WTC11 (cell line): ENCODE measurements at places on chromosomes 16 and 17.

DNA sequence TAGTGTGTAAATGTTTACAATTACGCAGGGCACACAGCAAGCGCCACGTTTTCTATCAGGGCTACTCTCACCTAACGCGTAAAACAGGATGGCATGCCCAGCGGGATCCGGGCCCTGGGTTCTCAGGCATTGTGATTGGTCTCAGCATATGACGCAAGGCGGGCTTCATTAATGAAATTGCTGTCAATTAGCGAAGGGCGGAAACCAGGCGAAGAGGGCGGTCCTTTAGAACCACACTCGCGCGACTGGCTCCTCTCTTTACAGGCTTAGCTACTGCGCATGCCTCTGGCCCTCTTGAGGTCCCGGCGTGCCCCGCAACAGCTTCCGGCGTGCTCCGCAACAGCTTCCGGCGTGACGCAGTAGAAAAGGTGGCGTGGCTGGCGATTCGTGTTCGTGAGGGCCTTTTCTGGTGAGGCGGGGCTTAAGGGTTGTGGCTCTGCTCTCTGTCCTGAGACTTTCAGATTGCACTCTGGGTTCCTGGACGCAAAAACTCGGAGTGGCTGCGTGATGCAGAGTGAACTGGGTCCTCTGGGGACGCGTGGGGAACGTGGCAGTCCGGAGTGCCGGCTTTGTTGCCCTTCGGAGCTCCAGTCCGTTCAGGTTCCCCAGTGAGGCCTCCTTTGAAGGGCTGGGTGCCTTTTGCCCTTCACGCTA is 9.2 kb downstream of the OR2C1 start:
- H3K4me3 ChIP-seq, result no peak overlapping the region; the same call in 1 of the 2 replicates
- peak; percentile 29 for DNase-seq
- H3K27me3 ChIP-seq, result peaks cover 26% of the 10 kb centered on the region
- H3K36me3 ChIP-seq, result no peaks in the 10 kb centered on the region; the same call in 1 of the 2 replicates
- H3K27ac ChIP-seq, result no peak overlapping the region

DNA sequence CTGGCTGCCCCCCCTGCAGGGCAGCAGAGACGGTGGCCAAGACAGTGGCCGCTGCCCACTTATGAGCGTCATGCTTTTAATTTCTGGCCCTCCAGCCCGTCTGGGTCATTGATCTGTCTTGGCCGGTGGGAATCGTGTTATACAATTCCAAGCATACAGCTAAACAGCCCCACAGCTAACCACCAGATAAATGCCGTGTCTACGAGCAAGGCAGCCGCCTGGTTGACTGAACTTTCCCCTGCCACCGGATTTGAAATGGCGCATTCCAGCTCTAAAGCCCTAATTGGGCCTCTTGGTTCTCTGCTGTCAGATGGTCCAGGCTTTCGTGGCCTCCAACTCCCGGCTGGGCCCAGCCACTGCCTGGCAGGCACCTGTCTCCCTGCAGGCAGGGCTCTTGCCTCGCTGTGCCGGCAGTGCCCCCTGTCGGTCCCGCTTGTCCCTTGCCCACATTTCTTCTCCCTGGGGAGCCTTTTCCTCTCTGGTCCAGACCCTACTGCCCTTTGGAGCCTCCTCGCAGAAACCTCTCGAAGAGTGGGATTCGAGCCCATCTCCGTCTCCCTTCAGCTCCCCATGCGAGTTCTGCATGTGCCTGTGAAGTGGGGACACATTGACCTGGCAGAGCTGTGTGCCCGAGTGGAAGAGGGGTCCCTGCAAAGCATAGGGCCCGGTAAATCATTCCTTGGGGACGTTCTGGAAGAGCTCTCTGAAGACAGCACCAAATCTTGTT is 1.8 kb upstream of the RBFOX3 start:
- peaks cover 12% of the 10 kb centered on the region for H3K4me1 ChIP-seq
- H3K27ac ChIP-seq, result no peak overlapping the region

DNA sequence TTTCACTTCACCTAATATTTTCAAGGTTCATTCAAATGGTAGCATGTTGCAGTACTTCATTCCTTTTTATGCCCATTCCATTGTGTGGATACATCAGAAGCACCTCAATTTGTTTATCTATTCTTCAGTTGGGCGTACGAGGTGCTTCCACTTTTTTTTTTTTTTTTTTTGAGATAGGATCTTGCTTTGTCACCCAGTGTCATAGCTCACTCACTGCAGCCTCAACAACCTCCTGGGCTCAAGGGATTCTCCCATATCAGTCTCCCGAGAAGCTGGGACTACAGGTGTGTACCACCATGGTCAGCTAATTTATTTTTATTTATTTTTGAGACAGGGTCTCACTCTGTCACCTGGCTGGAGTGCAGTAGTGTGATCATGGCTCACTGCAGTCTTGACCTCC is 22.5 kb upstream of the SPNS3 start:
- H3K4me3 ChIP-seq, result no peak overlapping the region
- H3K36me3 ChIP-seq, result no peaks in the 10 kb centered on the region
- H3K4me1 ChIP-seq, result peaks cover 10% of the 10 kb centered on the region
- H3K27ac ChIP-seq, result no peak overlapping the region
- DNase-seq, result no peak

DNA sequence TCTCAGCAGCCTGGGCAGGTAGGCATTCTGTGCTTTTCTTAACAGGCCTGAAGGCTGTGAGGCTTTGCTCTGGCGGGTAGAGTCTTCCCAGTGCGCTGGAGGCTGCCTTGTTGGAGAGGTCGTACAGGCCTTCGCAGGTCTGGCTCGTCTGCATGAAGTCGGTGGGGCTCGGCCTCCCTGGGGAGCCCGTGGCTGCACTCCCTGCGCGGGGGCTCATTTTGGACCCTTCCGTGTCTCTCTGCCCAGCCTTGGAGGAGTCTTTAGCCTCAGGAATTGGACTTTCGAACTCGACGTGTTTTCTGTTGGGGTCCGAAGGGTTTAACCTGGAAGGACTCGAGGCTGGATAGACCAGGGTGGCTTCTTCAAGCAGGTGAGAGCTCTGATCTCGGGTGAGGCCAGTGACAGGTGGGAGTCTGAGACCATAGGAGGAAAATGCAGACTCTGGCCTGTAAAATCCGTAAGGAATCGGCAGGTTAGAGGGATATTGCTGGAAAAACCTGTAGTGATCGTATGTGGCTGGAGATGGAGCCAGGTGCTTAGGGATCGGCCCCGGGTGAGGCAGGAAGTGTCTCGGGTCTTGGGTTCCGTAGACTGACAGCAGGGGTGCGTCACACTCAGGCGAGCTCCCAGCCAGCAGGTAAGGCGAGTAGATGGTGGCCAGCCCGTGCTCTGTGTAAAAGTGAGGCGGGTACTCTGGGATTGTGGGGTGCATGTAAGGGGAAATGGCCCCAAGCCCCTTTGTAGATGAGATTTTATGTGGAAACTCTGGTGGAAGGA is 8.6 kb downstream of the ZNF750 start:
- peak overlapping the region; percentile 90 for H3K27ac ChIP-seq
- peaks cover 31% of the 10 kb centered on the region for H3K36me3 ChIP-seq
- H3K4me3 ChIP-seq, result no peak overlapping the region
- peaks cover 14% of the 10 kb centered on the region for H3K4me1 ChIP-seq
- no peak for DNase-seq
- H3K27me3 ChIP-seq, result no peaks in the 10 kb centered on the region

GRCh38 chr16:77951788-77952187 is 70.6 kb upstream of the CLEC3A start:
- H3K27me3 ChIP-seq, result peaks cover 23% of the 10 kb centered on the region
- no peak for DNase-seq
- H3K27ac ChIP-seq, result no peak overlapping the region
- no peak overlapping the region for H3K4me3 ChIP-seq

DNA sequence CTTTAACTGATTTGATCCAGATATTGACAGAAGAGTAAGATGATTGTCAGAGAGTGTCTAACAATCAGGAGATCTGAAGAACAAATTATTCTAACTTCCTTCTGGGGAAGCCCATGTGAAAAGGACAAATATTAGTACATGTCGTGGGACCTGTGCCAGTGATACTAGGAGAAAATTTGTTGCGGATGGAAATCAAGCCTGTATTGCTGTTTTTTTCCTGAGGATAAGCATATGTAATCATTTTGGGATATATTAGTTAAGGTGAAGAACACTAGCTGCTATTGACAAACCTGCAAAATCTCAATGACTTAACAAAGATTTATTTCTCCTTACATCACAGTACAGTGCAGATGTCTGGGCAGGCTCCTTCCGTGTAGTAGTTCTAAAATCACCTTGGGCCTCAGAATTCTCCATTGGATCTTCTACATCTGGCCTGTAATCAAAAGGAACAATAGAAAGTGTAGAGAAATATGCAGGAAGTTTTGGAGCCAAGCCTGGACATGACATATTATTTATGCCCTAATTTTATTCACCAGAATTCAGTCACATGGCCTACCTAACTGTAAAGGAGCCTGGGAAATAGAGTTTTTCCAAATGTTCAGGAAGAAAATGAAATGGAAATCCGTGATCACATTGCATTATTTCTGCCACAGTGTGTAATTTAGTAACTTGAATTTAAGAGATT is 58.3 kb downstream of the CYB561 start:
- H3K36me3 ChIP-seq, result no peaks in the 10 kb centered on the region
- no peaks in the 10 kb centered on the region for H3K4me1 ChIP-seq
- H3K27me3 ChIP-seq, result no peaks in the 10 kb centered on the region
- no peak overlapping the region for H3K4me3 ChIP-seq
- no peak for DNase-seq
- no peak overlapping the region for H3K27ac ChIP-seq

DNA sequence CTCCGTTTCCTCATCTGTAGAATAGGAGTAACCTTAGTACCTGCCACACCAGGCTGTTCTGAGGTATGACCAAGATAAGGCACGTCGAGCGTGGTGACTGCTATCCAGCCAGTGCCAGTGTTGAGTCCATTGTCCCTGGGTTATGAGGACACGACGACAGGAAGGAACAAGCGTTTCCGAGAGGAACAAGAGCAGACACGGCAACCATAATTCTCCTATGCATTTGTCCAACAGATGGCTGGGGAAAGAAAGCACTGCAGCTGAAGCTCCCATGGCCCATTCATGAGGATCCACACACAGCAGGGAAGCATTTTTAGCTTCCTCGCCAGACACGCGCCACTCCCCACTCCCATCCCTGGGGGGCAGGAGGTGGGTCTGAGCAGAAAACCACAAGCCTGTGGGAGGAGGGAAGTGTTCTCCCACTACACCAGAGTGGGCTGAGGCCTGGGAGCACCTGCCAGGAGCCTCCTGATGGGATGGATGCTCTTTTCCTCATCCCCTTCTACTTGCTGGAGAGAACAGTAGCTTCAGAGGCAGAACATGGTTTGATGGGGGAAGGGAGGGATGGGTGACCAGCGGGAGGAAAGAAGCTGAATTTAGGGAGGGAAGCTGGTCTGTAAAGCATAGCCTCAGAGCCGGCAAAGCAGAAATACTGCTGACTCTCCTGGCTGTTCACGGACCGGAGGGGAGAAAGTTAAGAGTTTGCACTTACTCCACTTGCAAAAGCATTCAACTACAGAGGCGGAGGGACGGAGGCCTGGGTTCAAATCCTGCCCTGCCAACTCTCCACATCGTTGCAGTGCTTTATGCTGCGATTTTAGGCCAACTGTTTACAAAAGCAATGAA is 2.7 kb downstream of the COTL1 start:
- H3K4me1 ChIP-seq, result peaks cover 38% of the 10 kb centered on the region
- no peak for DNase-seq
- H3K27me3 ChIP-seq, result peaks cover 11% of the 10 kb centered on the region
- peaks cover 15% of the 10 kb centered on the region for H3K36me3 ChIP-seq
- peak overlapping the region; percentile 8; the same call in 1 of the 2 replicates for H3K4me3 ChIP-seq
- H3K27ac ChIP-seq, result no peak overlapping the region

DNA sequence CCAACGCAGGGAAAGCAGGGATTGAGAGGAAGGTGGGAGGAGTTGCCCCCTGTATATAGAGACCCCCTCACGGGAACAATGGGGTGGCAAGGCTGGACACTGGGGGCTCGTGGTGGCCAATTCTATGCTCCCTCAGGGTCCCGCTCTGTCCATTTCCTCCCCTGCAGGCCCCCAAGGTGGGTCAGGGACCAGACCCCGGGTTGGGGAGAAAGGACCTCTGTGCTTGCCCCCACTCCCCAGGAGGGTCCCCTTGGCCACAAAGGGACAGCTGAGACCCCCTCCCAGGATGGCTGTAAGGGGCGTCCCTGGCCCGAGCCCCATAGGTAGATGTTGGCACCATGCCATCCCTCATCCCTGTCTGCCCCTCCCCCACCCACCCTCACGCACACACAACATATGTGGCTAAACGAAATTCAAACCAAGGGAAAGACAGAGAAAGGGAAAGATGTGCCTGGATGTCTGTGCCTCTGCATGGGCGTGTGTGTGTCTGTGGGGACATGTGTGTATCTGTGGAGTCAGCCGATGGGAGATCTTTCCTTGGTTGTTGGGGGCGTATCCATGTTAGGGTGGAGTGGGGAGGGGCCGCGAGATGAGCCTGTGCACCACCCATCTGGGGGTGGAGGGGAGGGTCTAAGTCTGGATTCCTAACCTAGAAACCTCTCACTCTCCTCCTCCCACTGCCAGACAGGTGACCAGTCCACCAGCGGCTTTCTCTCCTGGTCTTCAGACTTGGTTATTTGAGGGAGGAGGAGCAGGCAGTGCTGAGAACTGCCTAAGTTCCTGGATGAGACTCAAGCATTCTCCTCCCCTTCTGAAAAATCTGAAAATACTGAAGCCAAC is 642 bp upstream of the NEUROD2 start:
- no peak for DNase-seq
- peaks cover 91% of the 10 kb centered on the region for H3K27me3 ChIP-seq
- H3K27ac ChIP-seq, result no peak overlapping the region
- H3K36me3 ChIP-seq, result no peaks in the 10 kb centered on the region

GRCh38 chr16:53209429-53209828 is 154.6 kb downstream of the CHD9 start:
- no peak for DNase-seq
- H3K27me3 ChIP-seq, result no peaks in the 10 kb centered on the region
- peak overlapping the region; percentile 82 for H3K27ac ChIP-seq
- H3K4me3 ChIP-seq, result peak overlapping the region; percentile 80
- H3K4me1 ChIP-seq, result peaks cover 41% of the 10 kb centered on the region
- peaks cover 32% of the 10 kb centered on the region for H3K36me3 ChIP-seq

- no peaks in the 10 kb centered on the region for H3K36me3 ChIP-seq
- peak within 1 kb of the TSS; percentile 84 for H3K4me3 ChIP-seq
- peaks cover 54% of the 10 kb centered on the region for H3K4me1 ChIP-seq
- H3K27me3 ChIP-seq, result peaks cover 73% of the 10 kb centered on the region
- peak; percentile 76 for DNase-seq
Observed at GRCh38 chr16:62036101-62036801, at the start of gene CDH8. CDH8 (minus strand) TSS chr16:62036438; CDS start chr16:62021403, 15,035 bp downstream.

- no peak for DNase-seq
- no peaks in the 10 kb centered on the region for H3K27me3 ChIP-seq
- no peaks in the 10 kb centered on the region for H3K4me1 ChIP-seq
Observed at GRCh38 chr17:70099294-70099693, 24.3 kb downstream of the KCNJ16 start.

DNA sequence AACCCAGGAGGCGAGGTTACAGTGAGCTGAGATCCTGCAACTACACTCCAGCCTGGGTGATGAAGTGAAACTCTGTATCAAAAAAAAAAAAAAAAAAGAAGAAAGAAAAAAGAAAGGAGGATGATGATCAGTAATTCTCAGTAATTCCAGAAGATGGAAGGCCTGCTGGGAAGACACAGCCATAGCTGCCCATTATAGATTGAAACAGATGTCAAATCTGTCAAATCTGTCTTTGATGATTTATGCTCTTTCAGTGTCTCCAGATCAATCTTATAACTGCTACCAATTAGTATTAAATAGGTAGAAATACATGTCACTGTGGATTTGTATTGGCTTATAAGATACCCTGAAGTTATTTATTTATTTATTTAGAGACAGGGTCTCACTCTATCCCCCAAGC is 42.9 kb upstream of the CPPED1 start:
- H3K36me3 ChIP-seq, result no peaks in the 10 kb centered on the region
- no peak overlapping the region for H3K27ac ChIP-seq
- no peak for DNase-seq
- H3K4me3 ChIP-seq, result no peak overlapping the region
- peaks cover 5% of the 10 kb centered on the region for H3K27me3 ChIP-seq

- no peak overlapping the region; the same call in 1 of the 2 replicates for H3K4me3 ChIP-seq
- H3K27me3 ChIP-seq, result peaks cover 69% of the 10 kb centered on the region
- no peak for DNase-seq
- H3K36me3 ChIP-seq, result no peaks in the 10 kb centered on the region
- H3K4me1 ChIP-seq, result peaks cover 43% of the 10 kb centered on the region
Observed at GRCh38 chr17:38669520-38669919, 5.2 kb downstream of the EPOP start.
